HAP-1 (cell line): ENCODE measurements at places on chromosomes 13 and 19.

DNA sequence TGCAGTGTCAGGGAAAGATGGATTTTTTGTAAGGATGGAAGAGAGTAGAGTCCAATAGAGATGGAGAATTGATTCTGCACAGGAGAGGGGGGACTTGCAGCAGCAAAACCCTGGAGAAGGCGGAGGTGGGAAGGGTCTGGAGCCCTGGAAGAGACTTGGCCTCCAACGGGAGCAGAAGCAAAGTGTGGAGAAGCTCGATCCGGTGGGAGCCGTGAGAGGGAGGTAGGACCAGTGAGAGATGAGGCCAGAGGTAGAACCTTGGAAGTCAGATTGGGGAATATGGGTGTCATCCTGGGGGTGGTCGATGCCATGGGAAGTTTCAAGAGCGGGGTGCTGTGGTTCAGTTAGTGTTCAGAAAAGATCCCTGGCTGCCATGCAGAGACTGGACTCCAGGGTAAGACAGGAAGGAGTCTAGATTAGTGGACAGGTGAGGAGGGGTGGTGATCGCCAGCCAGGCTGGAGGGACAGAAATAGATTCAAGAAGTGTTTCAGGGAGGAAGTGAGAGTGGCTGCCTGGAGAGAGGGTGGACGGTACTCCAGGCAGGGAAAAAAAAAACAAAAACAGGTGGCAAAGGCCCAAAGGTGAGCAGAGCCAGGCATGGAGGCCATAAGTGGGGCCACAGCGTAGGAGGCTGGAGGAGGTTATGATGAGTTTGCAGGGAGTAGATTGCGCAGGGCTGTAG, 2.6 kb downstream of the PPP5C start:
- no peak for DNase-seq

DNA sequence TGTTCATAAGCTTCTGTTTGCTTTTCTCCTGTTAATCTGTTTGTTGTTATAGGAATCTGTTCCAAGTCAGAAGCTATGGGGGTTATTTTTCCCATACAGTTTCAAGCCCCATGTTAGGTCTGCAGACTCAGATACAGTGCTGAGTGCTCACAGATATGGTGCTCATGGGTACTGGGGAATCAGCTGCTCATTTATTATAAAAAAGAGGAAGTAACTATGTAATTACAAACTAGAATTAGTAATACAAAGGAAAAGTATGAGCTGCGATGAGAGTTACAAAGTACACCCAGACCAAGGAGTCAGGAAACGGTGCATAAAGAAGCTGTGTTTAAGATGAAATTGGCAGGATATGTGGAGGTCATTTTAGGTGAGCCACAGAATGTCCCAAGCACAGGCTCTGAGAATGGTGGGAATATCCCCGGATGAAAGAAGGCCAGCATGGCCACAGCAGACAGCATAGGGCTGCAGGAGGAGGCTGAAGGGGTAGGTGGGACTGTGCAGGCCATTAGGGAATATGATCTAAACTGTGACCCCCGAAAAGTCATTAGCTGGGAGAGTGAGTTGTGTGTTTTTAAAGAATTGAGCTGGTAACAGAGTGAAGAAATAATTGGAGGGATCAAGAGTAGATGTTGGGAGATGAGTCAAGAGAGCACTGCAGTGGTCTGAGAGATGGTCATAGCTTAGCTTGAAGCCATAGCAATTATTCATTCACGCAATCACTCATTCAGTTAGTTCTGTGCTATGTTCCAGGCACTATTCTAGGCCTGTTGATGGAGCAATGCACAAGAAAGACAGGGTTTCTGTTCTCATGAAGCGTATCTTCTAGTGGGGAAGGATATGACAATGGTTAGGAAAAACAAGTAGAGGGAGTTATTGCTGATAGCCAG, 177.4 kb upstream of the UBL3 start:
- no peak for DNase-seq

DNA sequence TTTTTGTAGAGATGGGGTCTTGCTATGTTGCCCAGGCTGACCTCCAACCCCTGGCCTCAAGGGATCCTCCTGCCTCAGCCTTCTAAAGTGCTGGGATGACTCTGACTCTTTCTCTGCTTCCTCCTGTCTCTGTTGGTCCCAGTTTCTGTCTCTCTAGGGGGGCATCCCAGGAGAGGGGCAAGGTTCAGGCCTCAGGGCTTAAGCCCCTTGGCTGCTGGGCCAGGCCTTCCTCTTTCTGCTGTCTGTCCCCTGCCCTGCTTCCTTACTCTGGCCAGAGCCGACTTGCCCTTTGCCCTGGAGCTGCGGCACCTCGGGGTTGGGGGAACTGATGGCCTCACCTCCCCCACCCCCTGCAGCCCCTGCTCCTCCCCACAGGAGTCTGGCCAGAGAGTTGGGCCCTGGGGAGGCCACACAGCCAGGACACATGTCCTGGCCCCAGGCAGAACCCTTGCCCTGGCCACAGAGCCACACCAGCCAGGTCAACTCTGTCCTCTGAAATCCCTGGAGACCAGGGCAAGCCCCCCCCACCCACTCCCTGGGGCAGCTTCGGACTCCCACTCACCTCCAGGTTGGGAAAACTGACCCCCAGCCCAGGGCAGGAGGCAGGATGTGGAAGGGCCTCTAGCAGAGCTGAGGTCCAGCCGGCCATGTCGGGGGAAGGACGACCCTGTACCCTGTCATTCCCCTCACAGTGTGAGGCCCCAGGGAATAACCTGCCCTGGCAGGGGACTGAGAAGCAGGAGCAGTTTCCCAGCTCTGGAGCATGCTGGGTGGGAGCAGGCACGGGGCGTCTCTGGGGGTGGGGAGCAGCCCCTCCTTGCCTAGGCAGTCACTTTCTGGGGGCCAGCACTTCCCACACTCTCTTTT, 23.7 kb downstream of the CEBPA start:
- no peak for DNase-seq

DNA sequence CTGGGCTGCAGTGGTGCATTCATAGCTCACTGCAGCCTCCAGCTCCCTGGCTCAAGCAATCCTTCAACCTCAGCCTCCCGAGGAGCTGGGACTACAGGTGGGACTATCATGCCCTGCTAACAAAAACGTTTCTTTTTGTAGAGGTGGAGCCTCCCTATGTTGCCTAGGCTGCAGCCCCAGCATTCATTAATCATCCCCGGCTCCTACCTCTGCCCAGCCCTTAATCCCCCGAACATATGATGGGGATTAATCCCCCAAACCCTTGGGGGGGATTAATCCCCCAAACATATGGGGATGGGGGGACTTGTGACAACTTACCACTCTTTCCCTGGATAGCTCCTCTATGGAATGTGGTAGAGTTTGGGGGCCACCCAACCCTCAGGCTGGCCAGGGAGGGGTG, 45.9 kb downstream of the SUGP2 start:
- DNase-seq, result no peak

GRCh38 chr13:111461445-111462149, 141.2 kb downstream of the TEX29 start:
- no peak for DNase-seq

DNA sequence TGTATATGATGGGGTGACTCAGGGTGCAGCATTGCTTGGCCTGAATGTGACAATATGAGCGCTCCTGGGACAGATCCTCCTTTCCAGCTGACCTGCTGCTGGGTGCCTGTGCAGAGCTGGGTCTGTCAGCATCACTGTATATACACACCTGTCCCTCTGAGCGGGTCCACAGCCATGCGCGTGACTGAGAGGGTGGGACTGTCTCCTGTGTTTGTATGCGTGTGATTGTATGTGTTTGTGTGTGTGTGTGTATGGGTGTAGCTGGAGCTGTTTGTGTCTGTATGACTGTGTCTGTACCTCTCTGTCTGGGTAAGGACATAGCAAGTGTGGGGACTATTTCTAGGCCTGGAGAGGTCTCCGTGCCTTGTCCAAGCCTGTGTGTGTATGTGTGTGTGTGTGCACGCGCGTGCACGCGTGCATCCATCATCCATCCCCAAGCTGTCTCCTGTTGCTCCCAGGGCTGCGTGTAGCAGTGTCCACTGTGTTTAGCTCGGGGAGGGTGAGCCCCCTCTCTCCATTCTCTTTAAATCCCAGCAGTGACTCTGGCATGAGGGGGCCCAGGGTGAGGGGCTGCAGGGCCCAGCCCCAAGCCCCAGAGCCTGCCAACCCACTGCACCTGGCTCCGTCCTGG, 8.3 kb downstream of the IGLON5 start:
- DNase-seq, result no peak

DNA sequence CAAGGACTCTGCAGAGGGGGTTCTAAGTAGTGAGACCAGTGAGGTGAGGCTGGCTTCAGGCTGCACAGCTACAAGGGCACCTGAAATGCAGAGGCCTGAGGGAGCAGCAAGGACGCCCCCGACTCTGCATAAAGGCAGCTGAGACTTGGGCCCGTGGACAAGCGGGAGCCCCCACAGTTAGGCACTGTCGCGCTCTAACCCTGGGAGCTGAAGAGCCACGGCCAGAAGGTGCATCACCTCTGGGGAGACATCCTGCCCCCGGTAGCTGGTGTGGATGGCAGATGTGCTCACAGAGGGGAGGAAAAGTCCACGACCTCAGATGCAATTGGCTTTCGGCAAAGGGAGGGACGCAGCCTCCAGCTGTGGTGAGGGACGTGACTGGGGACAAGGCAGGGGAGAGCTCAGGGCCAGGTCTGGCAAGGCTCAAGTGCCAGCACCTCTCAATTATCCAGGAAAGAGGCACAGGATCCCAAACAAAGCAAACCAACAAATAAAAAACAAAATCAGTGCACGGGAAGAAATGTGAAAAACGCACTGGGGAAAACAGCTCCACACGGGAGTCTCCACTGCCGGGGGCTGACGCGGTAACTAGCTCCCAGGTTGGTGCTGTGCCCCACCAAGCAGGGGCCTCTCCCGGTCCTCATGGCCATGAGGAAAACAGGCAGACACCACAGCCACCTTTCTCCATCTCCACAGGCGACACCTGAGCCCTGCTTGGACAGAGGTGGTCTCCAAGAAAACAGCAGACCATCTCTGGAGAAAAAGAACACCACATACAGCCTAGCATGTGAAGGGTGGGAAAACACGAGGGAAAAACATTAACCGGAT, 23.0 kb upstream of the PLPP2 start:
- no peak for DNase-seq

DNA sequence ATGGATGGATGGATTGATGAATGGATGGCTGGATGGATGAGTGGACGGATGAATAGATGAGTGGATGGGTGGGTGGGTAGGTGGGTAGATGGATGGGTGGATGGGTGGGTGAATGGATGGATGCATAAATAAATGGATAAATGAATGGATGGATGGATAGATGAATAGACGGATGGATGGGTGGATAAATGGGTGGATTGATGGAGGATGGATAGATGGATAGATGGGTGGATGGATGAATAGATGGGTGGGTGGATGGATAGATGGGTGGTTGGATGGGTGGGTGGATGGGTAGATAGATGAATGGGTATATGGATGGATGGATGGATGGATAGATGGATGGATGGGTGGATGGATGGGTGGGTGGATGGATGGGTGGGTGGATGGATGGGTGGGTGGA, 84.9 kb upstream of the ZNF536 start:
- no peak for DNase-seq

DNA sequence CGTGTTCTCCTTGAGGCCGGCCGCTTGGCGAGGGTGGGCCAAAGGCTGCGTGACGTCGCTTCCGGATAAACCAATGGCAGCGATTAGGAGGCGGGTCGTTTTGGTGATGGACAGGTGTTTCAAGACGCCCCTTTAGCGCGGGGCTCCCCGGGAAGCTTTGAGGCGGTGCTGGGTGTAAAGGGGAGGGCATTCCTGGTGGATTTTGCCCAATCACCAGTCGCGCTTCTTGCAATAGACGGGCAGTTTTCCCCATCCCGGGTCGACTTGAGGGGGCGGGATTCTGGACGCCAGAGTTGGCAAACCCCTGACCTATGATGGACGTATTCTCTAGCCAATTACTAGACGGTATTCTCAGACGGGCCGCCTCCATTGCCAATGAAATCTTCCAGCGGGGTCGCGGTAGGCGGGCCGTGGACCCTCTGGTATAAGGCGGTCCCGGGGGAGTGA, 264 bp upstream of the PRMT1 start:
- peak; percentile 97 for DNase-seq
